ENCODE measurements at places on chromosomes 5 and 9. TPM values are rescaled to one million over a fixed set of nuclear protein-coding genes. Genes with fewer than 3 reads are reported as not detected.

DNAJB5 gene
- polyA plus RNA-seq: 7.7 TPM

NIPAL4 gene
- polyA plus RNA-seq: 4.0 TPM

IFNA21 gene
- not detected for polyA plus RNA-seq

SLC6A19 gene
- polyA plus RNA-seq: 0.13 TPM

SNCB gene
- not detected for polyA plus RNA-seq

FOXD4L6 gene
- not detected for polyA plus RNA-seq

CATSPER3 gene
- 0.62 TPM for polyA plus RNA-seq

BHMT2 gene
- polyA plus RNA-seq: 3.9 TPM

ARHGEF28 gene
- 16.2 TPM for polyA plus RNA-seq

Data from stomach (tissue), 19 donors.